ENCODE measurements at places on chromosomes 1 and 21.
A peak's percentile ranks its signal among the peaks of the same experiment; 100 is the strongest.

GRCh38 chr1:29936031-29936544 is 699.8 kb downstream of the PTPRU start:
- no peak for DNase-seq

DNA sequence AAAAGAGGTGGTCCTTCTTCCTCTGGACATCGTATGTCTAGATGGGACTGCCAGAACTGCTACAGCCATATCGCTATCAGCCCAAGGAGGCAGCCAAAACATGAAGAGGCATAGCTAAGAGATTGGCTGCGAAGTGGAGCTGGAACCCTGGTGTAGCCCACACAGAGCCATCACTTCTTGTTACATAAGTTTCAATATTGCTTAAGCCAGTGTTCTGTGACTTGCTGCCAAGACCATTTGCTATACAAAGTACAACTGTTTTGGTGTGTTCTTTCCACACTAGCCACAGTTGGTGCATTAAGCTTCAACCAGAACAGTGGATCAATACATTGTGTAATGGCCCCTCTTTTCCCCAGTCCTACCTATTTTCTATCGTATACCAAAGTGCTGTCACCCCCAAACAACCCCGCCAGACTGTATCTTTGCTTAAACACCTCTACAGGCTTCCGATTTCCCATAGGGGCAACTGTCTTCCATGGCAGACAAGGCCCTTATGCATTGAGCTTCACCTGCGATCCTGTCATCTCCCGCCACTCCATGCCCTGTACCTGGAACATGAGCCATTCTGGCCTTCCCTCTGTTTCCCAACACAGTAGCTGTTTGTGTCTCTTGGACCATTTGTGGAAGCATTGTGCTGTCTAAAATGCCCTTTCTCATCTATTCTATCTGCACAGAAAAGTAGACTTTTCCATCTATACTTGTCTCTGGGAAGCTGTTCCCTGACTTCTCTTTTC is 241.8 kb downstream of the TTLL7 start:
- DNase-seq = no peak

DNA sequence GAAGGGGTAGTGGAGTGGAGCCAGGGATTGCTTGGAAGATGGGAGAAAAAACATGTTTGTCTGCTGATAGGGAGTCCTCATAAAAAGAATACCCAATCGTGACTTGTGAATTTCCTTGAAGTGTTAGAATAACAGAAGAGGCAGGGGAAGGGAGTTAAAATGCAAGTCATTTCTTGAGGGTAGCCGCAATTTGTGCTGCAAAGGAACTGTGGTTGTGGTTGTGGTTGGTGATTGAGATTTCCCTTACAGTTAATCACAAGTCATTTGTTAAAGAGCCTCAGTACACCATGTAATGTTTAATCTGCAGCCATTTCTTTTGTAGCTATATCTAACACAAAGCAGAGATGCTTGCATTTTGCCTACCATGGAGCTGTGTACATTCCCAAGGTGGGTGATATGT is 38.5 kb upstream of the EGLN1 start:
- no peak for DNase-seq

DNA sequence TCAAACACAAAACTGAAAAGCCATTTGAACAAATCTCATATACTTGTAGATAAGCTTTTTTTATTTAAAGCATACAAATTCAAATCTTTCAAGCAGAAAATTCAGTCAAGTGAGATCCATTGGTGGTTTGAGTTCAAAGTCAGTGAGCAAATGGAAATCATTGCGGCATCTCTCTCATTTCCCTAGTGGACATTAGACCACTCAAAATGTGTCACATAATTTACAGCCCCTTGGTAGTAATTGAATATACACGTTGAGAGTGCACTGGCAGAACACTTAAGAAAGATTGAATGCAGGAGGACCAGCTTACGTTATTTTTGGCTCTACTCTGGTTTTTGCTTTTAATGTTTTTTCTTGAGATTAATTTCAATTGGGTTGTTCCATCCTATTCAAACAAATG is 633.7 kb downstream of the USP25 start:
- DNase-seq = no peak

GRCh38 chr1:62637392-62638105 is 40.2 kb downstream of the ANGPTL3 start:
- DNase-seq = no peak

DNA sequence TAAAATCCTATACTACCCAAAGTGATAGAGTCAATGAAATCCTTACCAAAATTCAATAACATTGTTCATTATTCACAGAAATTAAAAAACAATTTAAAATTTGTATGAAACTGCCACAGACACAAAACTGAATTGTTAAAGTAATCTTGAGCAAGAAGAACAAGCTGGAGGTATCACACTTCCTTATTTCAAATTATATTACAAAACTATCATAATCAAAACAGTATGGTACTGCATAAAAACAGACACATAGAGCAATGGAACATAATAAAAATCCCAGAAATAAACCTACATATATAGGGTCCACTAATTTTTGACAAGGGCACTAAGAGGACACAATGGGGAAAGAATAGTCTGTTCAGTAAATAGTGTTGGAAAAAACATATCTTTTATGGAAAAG is 316.2 kb downstream of the PTPRC start:
- no peak for DNase-seq

- no peak for DNase-seq
Measured at GRCh38 chr21:28393279-28393678, 599.4 kb downstream of the LTN1 start.

DNA sequence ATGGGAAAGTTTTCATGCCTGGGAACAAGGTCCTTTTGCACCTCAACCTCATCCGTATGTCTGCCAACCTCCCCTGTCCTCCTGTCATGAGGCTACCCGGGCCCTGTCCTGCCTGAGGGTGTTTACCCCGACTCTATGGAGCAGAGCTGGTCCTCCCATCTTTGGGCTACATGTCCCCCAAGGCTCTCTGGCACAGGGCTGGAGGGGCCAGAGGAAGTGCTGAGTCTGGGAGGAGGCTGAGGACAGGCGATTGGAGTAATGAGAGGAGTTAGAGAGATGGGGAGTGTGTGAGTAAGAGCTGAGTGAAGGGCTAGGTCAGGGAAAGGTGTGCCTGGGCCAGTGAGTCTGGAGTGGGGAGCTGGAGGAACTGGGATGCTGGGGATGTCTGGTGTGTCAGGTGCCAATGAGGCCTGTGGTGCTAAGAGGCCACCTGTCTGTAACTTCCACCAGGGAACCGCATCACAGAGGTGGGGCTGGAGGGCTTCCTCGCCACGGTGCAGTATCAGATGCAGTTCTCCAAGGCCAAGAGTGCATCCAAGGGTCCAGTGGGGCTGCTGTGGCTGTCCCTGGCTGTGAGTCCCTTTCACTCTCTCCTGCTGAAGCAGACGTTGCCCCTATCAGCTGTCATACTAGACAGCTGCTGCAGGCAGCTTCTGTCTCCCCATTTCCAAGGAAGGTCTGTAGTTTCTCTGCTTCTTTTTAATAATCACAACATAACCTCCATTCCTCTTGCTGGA is 11.7 kb downstream of the LRRC71 start:
- no peak for DNase-seq

DNA sequence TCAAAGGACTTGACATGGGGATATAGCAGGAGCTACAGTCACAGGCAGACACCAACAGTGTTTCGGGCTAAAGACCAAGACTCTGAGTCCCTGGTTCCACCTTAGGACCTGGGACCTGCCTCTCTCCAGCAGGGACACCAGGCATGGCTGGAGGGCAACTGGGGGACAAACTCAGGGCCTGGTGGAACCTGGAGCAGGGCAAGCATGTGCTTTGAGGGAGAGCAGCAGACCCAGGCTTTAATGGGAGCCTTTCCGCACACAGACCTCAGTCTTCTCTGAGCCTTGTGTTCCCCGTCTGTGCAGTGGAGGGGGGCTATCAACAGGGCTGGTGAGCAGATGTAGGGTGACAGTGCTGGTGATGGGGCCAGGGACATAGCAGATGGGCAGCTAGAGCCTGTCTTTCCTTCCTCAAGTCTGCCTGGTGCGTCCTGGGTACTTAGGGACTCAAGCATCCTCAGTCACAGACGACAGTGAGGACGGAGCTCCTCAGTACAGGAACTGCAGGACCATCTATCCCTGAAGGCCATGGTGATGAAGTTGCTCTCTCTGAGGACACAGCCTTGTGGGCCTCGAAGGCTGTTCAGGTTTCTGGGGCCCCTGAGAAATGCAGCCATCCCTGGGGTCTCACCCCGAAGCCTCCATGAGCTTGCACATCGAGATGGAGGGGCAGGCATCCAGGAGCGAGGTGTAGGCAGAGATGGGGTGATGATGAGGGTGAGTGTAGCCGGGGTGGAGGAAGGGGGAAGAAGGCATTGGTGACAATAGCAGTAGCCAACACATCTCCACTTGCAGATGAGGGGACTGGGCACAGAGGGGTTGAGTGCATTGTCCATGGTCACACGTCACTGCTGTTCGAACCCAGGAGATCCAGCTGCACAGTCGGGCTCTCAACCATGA is 593.4 kb downstream of the PTPRU start:
- DNase-seq = no peak

DNA sequence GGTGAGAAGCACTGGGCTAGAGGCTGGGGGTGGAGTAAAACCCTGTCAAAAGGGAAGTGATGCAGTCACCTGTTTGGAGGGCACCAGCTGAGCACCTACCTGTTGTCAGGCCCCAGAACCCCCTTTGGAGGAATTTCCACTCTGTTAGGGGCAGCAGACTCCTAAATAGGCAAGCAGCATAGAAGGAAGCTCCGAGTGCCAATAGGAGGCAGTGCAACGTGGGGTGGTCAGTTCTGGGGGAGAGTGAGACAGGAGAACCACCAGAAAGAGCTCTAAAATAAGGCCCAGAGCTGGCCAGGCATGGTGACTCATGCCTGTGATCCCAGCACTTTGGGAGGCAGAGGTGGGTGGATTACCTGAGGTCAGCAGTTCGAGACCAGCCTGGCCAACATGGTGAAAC is 203.7 kb upstream of the ZC3H12A start:
- DNase-seq = no peak

- DNase-seq = no peak
Measured at GRCh38 chr1:12467570-12468286, 150.3 kb downstream of the DHRS3 start.

DNA sequence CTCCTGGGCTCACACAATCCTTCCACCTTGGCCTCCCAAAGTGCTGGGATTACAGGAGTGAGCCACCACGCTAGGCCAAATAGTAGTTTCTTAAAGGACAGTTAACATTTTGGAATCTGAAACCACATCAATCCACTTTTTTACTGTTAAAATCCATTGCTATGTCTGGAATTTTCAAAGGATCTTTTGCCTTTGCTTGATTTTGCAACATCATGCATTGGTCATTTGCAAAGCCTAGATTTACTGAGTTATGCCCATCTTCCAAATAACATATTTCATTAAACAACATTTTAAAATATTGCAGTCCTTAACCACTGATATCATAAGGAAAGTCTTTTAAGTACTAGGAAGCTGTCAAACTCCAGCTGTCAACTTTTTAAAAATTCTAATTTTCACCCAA is 3.3 kb downstream of the POGZ start:
- DNase-seq = no peak

- DNase-seq = no peak
Measured at GRCh38 chr1:8330271-8331125, 12.6 kb downstream of the SLC45A1 start.

- no peak for DNase-seq
Measured at GRCh38 chr1:1236176-1236763, 4.2 kb downstream of the B3GALT6 start.

DNA sequence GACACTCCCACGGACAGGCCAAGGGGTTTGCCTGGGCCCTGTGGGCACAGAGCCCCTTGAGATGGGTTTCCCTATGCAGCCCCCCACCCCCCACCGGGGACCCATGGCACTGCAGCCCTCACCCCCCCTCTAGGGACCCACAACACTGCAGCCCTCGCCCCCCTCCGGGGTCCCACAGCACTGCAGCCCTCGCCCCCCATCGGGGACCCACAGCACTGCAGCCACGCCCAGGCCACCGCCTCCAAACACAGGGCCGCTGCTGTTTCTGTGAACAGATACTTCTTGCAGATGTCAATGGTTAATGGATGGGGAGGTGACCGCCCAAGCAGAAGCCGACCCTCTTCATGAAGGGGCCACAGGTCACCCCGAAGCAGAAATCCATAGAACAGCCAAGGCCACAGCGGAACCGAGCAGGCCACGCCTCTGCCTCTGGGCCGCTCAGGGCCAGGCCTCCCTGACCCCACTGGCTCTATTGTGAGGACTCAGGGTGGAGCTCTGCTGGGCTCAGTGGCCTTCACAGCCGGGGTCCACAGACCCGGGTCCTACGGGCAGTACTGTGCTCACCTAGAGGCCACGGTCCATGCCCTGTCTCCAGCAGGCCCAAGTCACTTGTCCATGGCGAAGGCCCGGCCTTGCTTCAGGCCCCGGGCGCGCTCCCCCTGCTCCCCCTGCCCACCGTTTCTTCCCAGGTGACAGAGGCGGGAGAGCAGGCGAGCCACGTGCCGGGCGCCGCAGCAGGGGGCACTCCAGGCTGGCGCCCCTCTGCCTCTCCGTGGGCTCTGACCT is 4.1 kb upstream of the POFUT2 start:
- no peak for DNase-seq

DNA sequence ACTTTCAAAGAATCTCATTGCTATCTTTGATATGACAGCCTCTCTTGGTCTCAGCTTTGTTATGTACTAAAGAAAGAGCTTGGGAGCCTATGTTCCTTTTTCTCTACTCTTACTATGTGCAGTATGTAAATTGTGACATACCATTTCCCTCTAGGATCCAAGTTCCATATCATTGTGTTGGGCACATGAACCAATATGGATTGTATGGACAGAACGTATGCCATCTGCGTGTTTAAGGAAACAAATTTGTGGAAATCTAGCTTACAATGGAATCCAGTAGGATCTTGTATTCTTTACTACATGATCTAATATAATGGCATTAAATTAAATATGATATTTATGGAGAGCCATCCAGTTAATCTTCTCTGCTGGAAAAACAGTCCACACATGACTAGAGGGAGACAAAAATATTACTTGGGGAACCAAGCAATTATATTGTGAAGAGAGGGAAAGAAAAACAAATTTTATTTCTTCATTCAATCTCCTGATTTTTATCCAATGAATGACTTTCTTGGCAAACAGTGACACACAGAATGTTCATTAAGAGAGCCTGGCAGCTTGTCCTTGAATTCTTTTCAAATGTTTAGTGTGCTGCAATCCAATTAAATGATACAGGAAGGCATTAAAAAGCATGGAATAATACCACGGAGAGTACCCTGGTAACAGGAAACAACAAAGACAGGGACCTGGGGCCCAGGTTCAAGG is 106.5 kb upstream of the DAB1 start:
- peak; percentile 35 for DNase-seq

DNA sequence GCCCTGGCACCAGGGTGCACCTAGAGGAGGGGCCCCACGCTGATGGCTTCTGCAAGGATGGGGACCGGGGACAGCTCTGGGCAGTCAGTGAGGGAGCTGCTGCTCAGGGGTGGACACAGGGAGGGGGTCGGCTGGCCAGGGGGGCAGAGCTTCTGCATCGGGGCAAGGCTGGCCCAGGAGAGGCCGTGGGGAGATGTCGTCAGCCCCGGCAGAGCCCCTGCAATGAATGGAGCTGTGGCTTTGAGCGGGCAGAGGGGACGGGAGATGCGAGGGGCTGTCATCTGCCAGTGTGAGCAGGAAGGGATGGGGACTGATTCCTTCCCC is 31.8 kb downstream of the SLX9 start:
- DNase-seq = no peak
